ENCODE measurements at places on chromosomes 7 and 10.

DNA sequence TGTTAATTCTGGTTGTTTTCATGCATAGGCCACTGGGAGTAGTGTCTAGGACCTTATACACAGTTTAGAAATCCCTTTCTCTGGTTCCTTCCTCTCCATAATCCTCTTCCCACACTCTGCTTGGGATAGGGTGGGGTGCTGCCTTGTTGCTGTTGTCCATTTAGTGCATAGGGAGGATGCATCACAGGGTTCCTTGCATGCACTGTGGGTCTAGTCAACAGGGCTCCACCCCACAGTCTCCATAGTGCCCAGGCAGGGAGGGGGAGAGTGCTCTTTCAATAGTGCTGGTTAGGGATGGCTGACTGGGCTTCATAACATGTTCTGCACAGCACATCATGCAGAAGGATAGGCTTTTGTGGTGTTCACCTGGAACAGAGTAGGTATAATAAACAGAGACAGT is 81.1 kb downstream of the ARHGAP12 start:
- no peak for DNase-seq

- no peak for DNase-seq
Measured at GRCh38 chr10:83089335-83089734, 1050.0 kb upstream of the GHITM start.

DNA sequence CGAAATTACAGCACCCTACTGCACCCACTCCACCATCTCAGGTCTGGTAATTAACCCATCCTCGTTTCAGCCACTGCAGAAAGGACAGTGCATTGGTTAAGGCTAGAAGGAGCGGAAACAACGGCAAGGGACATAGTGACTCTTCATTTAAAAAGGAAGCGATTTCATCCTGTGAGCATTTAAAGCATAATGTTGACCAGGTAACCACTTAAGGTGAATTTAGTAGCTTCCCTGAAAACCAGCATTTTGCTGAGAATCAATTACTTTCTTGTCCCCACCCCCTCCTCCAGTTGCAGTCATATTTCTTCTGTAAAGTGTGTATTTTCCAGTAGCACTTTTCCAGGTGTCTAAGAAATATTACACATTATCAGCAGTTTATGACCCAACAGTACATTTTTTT is 821 bp upstream of the JAZF1 start:
- no peak for DNase-seq

DNA sequence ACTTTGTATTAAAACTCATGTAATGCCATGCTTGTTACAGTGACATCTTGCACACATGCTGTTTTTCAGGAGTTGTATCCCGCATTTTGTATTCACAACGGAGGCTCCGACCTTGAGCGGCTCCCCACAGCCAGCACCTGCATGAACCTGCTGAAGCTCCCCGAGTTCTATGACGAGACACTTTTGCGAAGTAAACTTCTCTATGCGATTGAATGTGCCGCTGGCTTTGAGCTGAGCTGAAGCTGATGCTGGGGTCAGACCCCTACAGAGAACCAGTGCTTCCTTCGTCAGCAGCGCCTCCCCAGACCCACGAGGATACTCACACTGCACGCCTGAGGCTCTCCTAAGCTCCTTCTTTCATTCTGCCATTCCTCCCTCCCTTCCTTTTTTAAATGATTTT is 69.3 kb upstream of the DNAJB6 start:
- no peak for DNase-seq

GRCh38 chr7:123296965-123297364 is 97.2 kb upstream of the SLC13A1 start:
- no peak for DNase-seq

DNA sequence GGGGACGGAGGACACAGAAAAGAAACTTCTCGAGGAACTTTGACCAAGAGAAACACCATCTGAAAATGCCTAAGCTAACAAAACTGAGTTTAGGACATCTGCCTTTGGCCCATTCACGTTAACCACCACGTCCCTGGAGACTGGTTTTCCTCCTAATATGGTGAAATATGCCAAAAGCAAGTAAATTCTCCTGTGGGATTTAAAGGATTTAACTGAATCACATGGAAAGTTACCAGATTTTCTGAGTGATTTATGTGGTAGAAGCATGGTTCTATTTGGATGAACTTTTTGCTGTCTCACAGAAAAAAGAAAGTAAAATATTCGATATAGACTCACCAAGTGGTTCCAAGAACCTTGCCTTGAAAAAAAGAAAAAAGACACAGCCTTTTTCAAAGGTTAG is 30.4 kb upstream of the BMPER start:
- DNase-seq = no peak

GRCh38 chr10:32941357-32941756 is 16.7 kb downstream of the ITGB1 start:
- DNase-seq = no peak

DNA sequence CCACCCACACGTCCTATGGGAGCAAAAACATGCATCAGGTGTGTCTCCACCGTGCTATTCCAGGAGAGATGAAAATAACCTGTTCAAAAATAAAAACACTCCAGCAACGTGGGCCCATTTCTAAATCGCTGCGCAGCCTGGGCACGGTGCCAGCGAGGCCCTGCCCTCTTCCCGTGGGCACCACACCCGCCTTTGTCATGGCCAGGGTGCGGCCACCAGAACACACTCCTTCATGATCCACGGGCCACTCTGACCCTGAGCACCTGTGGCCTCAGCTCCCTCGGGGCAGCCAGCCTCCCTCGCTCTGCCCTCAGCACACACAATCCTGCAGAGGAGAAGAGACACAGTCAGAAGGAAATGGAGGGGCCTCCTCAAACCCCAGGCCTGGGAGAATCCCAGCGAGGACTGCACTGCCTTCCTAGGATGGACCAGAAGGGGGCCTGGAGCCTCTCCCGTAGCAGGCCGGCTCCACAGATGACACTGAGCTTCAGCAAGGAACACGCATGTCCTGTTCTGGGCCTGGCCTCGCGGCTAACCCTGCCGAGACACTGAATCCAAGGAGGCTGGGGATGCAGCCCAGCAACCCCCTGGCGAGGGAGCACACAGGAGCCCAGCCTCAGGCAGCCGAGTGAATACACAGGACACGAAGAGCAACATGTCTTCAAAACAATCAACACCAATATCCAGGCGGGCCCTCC is 169.0 kb downstream of the MAD1L1 start:
- DNase-seq = no peak

DNA sequence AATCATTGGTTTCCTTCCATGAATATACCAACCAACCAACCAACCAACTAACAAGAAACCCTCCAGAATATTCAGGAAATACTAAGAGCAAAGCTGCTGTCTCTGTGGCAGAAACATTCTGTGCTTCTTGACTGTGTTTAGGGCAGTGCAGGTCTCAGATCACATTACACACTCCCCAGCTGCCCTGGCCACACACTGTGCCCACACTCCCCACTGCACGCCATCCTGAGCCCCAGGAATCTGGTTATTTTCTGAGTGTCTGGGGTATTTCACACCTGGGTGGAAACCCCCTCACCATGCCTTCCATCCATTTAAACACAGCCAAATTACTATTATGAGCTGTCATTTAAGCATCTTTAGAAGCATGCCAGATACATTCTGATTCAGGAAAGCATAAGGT is 183.7 kb upstream of the ANK3 start:
- no peak for DNase-seq

DNA sequence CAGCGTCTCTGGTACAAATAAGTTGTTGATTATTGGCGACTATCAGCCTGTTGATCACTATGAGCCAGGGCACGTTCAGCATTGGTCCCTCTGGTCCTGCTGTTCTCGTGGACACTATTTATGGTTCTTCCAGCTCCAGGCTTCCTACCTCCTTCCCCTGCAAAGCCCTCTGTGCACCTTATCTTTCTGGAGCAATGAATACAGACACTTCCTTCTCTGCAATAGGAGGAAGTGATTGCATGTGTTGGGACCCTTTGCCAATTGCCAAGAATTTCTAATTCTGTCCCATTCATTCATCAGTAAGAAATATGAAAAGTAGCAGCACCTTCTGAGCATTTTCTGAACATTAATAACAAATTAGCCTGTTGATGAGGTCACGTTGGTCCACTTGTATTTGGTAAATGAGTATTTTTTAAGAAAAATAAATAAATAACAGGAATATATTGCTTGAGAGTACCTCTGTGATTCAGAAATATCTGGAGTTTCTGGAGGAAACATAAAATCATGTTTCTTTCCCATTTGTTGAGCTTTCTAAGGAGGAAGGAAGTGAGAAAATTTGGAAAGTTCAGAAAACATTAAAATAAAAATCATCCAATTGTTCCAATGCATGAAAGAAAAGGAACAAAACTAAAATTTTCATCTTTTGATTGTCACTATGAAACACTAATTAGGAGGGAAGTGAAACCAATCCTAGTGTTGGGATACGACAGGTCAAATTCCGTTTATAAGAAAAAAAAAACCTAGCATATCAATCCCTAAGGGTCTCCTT is 259.1 kb upstream of the KLF6 start:
- no peak for DNase-seq

GRCh38 chr7:116284390-116284789 is 74.1 kb downstream of the TES start:
- DNase-seq = no peak

GRCh38 chr10:51615764-51616298 is 83.6 kb downstream of the CSTF2T start:
- DNase-seq = no peak

- no peak for DNase-seq
Measured at GRCh38 chr10:74754381-74754821, 72.0 kb upstream of the KAT6B start.

DNA sequence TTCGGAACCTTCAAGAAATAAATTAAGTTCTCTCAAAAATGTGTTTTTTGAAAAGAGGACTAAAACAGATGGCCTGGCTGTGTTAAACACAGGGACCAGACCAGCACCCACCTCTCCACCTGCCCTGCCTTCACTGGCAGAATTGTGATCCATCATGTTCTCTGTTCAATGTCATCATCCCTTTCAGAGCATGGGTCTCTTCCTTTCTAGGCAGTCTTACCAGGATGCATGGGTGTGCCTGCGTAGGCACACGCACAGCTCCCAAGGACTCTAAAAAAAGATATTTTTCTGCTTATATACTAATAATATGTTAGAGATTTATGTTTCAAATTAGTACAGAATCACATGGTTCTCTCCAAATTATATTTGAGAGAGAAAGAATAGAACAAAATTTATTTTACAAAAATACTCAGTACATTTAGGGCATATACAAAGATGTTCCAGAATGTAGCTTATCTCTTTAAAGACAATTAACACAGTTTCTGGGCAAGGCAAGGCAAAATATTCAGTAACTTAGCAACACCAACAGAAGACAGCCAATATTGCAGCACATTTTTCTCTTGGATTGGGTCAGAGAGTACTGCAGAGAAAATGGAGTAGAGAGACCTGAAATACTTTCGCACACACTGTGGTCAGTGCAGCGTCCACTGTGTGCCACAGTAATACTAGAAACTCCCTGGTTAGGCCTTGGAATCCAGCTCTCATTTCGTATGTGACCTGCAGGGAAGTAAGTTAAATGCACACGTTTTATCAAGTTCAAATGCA is 52.8 kb downstream of the EGFR start:
- no peak for DNase-seq

GRCh38 chr7:148914208-148914777 is 30.2 kb upstream of the EZH2 start:
- no peak for DNase-seq

- no peak for DNase-seq
Measured at GRCh38 chr10:61899997-61900828, 1.3 kb upstream of the ARID5B start.

DNA sequence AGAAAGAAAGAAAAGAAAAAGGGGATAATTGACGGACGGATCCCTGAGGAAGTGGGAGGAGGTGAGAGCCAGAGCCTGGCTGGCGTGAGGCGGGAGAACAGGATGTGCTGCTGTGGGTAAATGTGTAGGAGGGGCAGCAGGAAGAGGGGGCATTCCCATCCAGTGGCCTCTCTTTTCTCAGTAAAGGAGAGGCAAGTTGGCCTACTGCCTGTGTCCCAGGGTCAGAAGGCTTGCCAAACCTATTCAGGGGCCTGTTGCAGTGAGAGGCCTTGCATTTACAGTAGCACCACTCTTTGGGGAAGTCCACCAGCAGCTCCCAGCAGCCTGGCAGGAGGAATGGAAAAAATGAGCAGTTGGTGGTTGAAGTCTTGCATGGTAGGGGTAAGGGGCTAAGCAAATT is 26.6 kb upstream of the ASCC1 start:
- DNase-seq = no peak

GRCh38 chr7:68770649-68771048 is 827.6 kb upstream of the AUTS2 start:
- DNase-seq = no peak

DNA sequence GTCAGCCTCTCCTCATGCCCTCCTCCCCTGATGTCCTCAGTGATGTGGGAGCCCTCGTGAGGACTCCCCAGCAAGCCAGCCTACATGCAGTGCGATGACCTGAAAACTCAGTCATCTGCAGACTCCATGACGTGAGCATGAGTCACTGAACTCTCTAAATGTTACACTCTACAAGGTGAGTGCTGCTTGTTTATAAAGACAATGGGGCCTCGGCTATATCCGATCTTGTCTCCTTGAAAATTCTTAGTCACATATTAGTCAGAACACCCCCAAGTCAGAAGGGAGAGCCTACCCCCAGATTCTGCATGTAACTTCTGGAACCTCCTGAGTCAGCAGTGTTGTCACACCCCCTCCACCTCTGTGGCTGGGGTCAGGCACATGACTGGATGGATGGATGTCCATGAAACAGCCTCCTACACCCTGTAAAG is 673.8 kb downstream of the INHBA start:
- DNase-seq = no peak

DNA sequence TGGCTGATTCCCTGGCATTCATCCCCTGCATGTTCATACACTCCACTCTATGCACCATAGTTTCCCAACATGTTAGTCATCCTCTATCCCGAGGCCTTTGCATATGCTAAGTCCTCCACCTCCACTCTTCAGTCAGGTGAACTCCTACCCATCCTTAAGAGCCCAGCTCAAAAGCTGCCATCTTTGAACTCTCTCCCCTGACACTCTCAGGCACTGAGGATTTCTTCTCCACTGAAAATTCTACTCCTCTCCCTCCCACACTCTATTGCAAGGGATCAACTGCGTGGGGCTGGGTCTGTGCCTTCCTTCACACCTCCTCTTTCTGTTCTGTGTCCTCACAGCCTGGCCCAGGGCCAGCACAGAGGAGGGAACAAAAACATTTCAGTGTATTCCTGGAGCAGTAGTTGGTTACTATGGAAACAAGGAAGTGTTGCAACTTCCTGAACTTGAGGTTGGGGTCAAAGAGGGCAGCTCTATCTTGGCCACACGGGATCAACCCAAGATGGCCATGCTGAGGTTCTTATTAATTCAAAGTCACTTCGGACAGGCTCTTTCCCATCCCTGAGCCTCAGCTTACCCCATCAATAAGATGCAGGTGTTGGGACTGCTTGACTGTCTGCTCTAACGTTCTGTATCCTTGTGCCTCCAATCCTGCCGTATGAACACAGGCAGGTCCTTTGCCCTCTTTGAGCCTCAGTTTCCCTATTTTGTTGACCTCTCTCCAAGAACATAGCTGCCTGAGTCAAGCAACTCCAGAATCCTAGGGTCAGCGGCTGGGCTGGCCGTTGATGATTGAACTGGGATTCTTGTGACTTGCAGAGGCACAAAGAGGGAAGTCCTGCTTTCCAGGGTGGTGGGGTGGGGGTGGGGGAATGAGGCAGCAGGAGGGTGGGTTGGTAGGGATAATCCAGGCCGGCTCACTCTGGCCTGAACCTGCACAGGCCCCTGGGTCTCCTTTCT is 15.5 kb downstream of the ZMIZ1 start:
- no peak for DNase-seq

Measured in stimulated activated CD8-positive, alpha-beta memory T cell treated with anti-CD3 and anti-CD28 coated beads, Interleukin-7, amount 100 ng/mL, for 1 hour (primary cell).